T follicular helper cell (primary cell): ENCODE measurements at places on chromosomes 13 and 19.

- DNase-seq = no peak
These were observed 33.9 kb downstream of the USP12 start for GRCh38 chr13:27137759-27138158.

DNA sequence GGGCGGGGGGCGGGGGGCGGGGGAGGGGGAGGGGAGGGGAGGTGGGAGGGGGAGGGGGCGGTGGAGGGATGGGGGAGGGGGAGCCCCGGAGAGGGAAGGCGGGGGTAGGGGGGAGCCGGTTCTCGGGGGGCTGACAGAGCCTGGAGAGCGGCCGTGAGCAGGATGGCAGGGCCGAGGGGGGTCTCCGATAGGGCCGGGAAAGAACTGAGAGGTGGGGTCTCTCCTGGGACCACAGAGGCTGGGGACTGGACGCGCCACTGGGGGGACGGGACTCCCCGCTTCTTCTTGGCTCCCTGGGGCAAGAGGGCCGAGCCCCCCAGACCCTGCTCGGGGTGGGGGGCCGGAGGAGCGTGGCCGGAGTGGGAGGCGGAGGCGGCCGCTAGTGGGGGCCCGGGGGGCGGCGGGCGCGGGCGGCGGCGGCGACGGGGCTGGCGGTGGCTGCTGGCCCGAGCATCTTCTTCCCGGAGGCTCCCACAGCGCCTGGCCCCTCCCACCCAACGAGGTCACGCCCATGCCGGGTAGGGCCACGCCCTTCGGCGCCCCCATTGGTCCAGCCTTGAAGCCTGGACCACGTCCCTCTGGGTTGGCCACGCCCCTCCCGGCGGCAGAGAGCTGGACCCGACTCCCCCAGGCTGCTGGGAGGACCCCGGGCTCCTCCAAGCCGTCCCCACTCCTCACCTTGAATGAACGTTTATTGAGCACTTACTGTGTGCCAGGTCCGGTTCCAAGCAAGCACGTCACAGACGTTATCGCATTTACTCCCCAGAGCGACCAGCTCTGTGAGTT lies at the start of gene NOVA2:
NOVA2 (minus strand) TSS at position 313 of the 786 bp plus-strand sequence. CDS start 514 bp downstream, outside the sequence.
- no peak for DNase-seq

DNA sequence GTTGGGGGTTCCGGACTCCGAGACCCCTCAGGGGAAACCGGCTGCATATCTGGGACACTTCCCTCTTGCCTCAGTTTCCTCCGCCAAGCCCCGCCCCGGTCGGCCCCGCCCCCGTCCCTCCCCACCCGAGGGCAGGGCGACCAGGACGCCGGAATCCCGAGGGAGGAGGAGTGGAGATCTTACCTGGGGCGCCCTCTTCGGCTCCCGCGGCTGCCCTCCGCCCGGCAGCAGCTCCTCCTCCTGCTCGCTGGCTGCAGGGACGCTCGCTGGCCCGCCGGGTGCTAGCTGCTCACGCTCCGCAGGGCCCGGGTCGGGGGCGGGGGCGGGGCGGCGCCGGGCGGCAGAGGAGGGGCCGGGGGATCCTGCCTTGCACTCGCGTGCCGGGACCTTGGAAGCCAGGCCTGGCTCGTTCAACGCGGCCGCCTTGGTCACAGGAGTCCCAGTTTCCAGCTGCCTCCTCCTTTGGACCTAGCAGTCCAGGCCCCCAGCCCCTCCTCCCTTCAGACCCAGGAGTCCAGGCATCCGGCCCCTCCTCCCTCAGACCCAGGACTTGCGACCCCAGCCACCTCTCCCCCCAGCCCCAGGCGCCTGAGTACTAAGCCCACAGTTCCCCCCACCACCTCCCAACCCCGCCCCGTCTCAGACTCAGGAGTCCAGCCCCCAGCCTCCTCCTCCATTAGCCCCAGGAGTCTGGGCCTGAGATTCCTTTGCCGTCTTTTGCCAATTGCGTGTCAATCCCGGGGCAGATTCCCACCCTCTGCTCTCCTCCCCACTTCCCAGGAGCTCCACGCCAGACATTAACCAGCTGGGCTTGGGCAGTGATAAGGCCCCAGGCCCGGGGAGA lies at the start of gene NTF4:
NTF4 (minus strand) TSS at position 51 of the 844 bp plus-strand sequence. CDS start 2,821 bp downstream, outside the sequence.
- DNase-seq = no peak

DNA sequence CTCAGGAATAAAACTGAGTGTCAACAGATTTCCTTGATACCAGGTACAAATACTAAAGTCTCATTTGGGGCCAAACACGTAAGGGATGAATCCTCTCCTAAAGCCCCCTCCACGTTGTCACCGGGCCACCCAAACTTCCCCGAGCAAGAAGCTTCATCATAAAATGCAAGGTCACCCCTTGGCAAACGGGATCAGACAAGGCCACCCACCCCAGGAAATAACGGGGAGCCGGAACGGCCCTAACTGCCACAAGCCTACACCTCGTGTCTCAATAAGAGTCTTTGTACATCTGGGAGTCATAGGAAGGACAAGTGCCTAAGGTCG lies 717 bp downstream of the EEF2 start:
- DNase-seq = no peak

DNA sequence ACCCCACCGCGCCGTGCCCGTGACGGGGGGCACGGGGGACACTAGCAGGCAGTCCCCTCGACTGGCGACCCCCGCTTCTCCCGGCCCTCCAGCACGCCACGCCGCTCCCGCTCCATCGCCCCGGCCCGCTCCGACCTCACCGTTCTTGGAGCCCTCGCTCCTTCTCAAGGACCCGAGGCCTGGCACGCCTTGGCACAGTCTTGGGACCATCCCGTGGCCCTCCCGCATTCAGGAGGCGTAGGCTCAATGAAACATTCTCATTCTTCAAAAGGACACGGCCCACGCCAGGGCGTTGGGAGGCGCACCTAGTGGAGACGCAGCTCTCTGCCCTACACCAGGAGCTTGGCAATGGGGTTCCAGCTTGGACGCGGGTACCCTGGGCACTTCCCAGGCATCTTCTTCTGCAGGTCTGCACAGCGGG lies 473 bp upstream of the CERS1 start:
- no peak for DNase-seq

GRCh38 chr13:98974053-98974452 lies 3.8 kb downstream of the DOCK9 start:
- no peak for DNase-seq

DNA sequence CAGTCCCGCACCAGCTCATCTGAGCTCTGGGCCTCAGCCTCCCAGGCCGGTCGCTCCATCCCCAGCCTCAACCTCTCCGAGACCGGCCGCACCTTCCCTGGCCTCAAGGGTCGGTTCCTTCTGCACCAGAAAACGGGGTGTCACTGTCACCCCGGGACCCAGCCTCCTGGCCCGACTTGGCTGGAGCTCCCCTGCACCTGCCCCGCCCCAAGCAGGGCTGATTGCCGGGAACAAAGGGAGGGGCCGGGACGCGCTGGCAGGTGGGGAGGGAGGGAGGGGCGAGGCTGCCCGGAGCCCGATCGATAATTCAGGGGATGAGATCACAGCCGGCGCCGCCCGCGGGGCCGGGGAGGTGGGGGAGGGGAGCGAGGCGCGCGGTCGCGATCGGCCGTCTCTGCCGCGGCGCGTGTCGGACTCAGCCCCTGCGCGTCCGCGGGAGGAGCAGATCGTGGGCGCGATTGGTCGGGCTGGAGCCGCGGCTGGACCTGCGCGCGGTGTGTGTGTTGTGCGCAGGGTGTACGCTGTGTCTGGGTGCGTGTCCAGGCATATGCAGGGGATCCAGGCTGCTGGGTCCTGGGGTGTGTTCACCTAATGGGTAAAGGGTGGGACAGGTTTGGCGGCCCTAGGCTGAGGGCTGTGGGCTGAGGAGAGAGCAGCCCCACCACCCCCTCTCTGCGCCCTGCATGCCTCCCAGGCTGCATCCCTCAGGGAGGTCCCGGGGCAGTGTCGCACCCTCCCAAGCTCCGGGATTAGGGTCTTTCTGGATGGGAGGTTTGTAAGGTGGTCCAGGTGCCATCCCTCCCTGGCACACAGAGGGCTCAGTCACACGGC lies 1.1 kb upstream of the SHC2 start:
- no peak for DNase-seq

DNA sequence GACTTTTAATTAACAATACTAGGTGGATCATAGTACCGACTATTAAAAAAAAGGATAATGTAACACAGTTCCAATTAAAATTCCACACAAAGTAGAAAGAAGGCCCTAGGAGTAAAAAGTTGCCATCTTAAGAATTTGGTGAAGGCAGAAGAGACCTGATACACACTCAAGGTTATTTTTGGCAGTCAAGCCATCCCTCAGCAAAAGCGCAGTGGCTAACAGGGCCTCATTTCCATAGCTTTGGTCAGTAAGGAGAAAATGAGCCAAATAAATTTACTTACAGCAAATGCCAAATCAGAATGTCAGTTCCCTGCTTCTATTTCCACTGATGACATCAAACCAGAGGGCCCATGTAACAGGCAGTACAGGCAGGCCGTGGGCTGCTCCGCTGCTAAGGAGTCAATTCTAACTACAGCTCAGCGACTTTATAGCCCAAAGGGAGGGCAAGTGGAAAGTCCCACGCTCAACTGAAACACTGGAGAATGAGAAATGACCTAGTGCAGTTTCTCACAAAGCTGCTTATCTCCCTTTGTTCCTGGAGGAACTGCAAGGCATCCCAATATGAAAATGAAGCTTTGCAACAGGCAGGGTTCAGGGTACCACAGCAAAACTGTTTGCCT lies 6.3 kb downstream of the ARGLU1 start:
- no peak for DNase-seq

DNA sequence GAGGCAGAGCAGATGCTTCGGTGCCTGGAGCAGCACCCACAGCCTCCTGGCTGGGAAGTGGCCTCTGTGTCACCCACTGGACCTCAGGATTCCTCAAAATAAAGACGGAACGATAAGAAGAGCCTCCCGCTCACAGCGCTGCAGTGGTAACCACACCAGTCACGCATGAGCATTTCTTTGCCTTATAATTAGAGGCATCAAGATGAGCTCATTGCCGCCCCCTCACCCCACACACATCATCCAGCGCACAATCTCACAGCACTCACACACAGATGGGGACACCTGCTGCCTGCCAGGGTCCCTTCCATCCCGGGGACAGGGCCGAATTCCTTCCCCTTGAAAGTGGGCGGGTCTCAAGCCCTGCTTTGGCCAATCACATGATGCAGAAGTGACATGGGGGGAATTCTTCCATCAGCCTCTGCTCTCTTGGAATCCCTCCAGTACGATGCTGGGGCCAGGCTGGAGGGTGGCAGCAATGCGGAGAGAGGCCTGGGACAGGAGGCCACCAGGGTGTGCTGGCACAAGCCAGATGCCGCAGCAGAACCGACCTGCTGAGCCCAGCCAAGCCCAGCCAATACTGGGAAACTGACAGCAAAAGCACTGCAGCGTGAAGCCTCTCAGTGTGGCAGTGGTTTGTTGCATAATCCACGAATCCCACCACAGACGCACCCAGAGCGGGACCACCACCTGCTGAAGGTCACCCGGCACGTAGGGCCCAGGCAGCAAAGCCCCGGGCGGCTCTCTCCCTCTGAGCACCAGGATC lies 16.0 kb downstream of the PIP5K1C start:
- no peak for DNase-seq

DNA sequence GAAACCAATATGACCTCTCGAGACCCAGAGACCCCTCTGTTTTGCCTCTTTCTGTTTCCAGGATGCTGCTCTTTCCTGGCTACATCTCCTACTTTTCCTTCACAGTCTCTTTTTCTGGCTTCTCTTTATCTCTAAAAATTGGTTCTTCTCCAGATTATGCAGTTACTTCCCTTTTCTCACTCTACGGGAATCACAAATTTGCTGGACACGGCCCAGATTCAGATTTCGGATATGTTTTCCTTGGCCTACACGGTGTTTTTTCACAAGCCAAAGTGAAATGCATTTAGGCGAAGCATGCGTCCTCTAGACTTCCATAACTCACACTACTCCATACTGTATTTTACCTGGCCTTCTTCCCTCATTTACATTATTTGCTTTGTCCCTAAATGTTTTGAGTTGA lies 214.7 kb upstream of the MIR17HG start:
- DNase-seq = no peak

DNA sequence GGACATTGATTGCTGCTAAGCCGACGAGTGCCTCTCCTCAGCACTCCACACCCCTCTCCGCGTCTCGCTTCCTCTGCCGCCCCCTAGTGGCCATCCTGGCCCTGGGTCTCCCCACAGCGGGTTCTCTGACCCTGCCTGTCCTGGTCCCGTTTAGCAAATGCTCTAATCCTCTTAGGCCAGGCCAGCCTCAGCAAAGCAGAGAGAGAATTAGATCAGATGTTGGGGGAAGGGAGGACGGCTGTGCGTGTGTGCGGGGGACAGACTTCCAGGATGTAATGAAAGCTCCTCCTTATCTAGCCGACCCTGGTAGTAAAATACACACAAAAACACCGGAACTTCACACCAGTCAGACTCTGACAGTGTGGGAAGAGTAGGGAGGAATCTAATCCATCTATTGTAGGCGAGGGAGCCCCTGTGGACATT lies 4.5 kb downstream of the TPRX2 start:
- DNase-seq = peak; percentile 72

DNA sequence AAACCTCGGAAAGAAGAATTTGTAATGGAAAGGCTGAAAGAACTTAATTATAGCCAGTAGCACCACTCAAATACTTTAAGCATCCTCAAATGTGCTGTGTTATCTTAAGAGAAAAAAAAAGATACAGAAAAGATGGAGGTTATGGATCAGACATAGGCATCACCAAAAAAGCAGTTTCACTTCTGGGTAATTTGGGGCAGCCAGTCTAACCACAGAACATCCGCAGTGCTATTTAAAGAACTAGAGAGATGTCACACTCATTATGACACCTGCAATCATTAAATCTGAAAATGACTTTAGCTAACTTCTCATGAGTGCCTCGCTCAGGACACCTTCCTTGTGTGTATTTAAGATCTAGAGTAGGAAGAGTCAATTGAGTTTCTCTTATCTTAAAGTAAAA lies 211.8 kb downstream of the RBM26 start:
- peak; percentile 8 for DNase-seq

GRCh38 chr19:35171730-35172129 lies 17.2 kb downstream of the FXYD5 start:
- DNase-seq = no peak

- DNase-seq = no peak
These were observed 1.8 kb downstream of the INSR start for GRCh38 chr19:7292352-7292949.

GRCh38 chr19:37127999-37128820 lies 44.3 kb downstream of the ZNF585A start:
- no peak for DNase-seq

- no peak for DNase-seq
These were observed 58.3 kb upstream of the MEDAG start for GRCh38 chr13:30847650-30848307.

GRCh38 chr13:111484141-111484925 lies 163.9 kb downstream of the TEX29 start:
- no peak for DNase-seq

DNA sequence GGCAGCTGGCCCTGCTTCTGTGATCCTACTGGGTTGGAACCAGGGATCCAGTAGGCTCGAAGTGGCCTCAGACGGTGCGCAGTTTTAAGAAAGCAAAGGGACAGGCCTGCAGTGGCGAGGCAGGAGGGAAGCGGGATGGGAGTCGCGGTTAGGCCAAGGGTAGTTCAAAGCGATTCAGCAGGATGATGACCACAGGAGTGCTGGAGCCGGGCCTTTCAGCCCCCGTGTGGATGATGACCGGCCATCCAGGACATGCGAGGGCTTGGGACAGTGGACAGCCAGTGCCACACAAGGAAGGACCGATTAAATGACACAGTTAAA lies 854 bp downstream of the RNASEH2B start:
- DNase-seq = no peak

GRCh38 chr13:27795718-27796019 lies 3.4 kb downstream of the GSX1 start:
- DNase-seq = no peak

GRCh38 chr19:38281811-38282566 lies 17.6 kb downstream of the SPINT2 start:
- DNase-seq = no peak
